ENCODE measurements at places on chromosomes 2 and 18.

- DNase-seq: no peak
These were observed 44.5 kb upstream of the C2orf74 start for GRCh38 chr2:61117534-61117933.

DNA sequence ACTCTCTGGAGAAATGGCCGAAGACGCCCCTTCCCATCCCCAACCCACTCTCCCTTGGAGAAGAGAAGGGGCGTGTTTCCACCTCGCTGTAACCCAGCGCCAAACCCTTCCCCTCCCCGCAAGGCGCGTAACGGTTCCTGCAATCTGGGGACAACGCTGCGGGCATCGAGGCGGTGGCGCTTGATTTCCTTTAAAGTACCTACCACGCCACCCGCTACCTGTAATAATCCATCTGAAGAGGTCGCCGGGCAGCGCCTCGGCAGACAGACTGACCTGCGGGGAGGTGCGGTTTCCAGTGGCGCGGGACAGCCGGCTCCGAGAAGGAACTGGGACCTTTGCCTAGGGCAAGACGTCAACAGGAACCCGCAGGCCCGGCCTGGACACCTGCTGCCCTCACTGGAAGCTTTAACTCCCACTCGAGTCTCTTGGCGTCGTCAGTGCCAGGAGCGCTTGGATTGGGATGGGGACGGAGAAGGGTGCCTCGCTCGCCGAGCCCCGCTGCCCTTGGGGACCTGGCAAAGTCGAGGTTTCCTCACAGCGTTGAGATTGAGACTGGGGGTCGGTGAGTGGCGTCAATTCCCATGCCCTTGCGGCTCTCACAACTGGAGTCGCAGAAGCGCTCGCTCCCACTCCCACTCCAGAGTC, at the start of gene CYP1B1:
Gene CYP1B1, minus strand, starts transcription at position 645 of the 645 bp plus-strand sequence. CDS start 763 bp downstream, outside the sequence.
- DNase-seq: no peak

GRCh38 chr2:9484533-9484932, 10.2 kb downstream of the IAH1 start:
- DNase-seq: no peak

DNA sequence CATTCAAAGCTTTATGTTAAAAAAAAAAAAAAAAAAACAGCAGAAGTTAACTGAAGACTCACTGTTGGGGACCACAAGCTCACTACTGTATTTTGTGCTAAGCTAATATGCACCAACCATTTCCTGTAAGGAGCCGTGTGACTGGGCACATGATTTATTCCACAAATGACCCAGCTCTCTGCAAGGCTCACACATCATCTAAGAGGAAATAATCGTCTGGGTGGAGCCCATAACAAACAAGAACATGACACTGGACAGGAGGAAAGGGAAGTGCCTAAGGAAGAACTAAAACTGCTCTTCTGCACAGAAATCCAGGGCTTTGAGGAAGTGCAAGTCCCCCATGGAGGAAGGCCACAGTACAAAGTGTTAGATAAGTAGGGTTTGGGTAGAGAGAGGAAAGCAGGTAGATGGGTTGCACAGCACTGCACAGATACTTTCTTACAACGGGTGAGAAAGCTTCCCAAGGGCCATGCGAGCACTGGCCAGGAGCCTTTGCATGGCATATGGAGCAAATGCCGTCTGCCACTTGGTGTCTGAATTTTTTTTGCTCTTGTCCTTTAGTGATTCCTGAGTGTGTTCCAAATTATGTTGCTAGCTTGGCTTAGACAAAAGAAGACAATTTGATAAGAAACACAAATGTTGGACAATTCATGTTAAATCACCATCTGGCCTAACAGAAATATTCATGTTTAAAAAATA, 24.4 kb downstream of the NFE2L2 start:
- DNase-seq: no peak

DNA sequence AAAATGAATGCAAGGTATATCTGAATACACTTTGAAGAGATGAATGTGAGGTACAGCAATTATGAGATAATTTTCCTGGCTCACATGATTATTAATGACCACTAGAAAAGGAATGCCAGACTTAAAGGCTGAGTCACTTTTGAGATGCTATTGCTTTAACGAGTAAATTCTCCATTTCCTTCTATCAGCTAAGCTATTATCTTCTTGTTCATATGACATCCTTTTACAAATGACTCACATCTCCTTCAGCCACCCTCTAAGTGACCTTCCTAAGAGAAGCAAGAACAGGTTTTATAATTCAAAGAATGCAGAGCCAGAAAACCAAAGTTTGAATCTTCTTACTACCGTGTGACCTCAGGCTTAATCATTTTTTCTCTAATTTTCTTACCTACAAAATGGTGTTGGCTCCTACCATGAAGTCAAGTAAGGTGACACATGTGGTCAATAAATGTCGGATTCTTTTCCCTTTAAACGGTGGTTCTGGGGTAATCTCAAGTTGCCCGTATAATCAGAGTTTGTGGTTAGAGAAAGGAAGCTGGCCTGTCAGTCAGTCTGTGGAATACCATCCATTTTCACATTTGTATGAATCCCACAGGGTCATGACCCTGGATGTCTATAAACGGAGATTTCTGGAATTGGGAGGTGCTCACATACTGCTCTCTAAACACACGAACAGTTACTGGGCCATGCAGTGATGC, 184.0 kb upstream of the PID1 start:
- DNase-seq: no peak

DNA sequence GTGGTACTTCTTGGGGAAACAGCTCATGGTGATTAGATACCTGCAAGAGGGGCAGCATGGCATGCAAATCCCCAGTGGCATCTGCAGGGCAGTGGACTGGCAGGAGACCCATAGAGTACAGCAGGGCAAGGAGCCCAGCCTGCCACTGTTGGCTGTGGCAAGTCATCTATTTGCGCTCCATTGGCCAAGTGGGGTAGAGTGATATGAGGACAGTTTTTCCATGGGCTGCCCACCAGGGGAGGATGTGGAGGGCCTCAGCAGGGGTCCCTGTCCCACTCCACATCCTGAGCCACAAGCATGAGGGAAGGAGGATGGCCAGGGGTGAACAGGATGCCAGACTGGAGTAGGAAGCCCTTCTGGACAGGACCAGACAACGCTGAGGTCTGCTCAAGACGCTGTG, 50.9 kb upstream of the OTOF start:
- DNase-seq: no peak

DNA sequence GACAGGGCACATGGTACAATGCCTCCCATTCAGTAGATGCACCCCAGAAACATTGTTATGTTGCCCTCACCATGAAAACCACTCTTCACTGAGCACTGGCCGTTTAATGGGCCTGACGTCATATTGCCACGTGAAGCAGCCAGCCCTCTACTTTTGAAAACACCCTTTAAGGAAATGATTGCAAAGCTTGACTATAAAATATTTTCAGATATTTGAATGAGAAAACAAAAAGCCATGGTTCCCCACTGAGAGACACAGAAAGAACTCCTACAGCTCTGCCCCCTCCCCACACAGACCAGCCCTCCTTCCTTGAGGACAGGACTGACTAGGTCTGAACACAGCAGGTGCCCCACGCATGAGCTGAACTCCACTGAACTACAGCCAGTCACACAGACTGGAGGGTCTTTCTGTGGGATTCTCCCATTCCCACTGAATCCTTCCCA, 349.1 kb downstream of the ANAPC1 start:
- DNase-seq: no peak

GRCh38 chr2:202643012-202643858, 8.5 kb downstream of the FAM117B start:
- no peak for DNase-seq

GRCh38 chr2:196256585-196256984, 85.2 kb upstream of the STK17B start:
- DNase-seq: no peak

DNA sequence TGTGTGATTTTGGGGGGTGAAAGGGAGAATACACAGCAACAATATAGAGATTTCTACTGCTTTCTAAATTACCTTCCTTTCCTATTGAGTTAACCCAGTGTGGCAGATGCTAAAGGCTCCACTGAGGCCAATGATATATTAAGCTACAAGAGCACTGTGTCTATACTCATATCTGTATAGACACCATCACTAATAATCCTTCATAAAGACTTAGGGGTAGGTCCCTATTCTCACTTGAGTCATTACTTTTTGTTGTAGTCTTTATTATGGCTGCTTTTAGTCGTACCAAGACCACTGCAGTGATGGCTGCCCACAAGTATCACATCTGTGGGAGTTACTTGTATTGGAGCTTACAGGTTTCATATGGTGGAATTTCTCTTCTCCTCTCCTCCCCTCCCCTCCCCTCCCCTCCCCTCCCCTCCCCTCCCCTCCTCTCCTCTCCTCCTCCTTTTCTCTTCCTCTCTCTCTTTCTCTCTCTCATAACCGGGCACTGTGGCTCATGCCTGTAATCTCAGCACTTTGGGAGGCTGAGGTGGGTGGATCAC, 637.6 kb downstream of the ADCYAP1 start:
- no peak for DNase-seq

GRCh38 chr18:79848579-79849327, 51.0 kb downstream of the KCNG2 start:
- DNase-seq: no peak

- DNase-seq: no peak
These were observed at the start of gene SLC19A3 for GRCh38 chr2:227717687-227718567. SLC19A3 (minus strand) TSS chr2:227718028; CDS start chr2:227702318, 15,710 bp downstream.

GRCh38 chr2:79219383-79219988, 59.9 kb upstream of the REG3A start:
- DNase-seq: no peak

GRCh38 chr2:141770530-141770929, 360.3 kb downstream of the LRP1B start:
- DNase-seq: no peak

GRCh38 chr2:182933629-182934028, 67.2 kb upstream of the FRZB start:
- no peak for DNase-seq

GRCh38 chr18:12315911-12316310, 7.9 kb downstream of the TUBB6 start:
- no peak for DNase-seq

GRCh38 chr2:97965116-97965515, 30.6 kb downstream of the TMEM131 start:
- no peak for DNase-seq

GRCh38 chr18:7735196-7735595, 168.1 kb downstream of the PTPRM start:
- no peak for DNase-seq

DNA sequence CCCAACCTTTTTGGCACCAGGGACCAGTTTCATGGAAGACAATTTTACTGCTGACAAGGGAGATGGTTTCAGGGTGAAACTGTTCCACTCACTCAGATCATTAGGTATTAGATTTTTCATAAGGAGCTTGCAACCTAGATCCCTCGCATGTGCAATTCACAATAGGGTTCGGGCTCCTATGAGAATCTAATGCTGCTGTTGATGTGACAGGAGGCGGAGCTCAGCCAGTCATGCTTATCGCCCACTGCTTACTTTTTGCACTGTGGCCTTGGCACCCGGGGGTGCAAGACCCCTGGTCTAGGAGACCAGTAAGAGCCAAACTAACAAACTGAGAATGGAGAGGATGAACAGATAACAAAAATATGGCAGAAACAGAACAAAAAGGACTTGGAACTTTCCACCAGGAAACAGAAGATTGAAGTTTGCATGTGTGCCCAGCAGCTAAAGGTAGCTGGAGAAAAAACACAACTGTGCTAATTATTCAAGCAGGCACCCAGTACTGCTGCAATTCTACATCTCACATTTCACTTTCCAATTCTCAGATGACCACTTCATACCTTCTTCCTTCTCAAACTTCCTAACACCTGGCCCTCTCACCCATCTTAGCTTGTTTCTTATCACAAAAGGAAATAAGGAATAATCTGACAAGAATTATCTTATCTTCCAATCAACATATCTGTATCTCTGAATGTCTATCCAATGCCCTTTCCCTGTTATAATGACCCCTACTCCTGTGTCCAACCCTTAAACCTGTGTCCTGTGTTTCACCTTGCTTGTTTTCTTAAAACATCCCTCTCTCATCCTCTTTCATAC, 24.8 kb downstream of the SP3 start:
- no peak for DNase-seq

DNA sequence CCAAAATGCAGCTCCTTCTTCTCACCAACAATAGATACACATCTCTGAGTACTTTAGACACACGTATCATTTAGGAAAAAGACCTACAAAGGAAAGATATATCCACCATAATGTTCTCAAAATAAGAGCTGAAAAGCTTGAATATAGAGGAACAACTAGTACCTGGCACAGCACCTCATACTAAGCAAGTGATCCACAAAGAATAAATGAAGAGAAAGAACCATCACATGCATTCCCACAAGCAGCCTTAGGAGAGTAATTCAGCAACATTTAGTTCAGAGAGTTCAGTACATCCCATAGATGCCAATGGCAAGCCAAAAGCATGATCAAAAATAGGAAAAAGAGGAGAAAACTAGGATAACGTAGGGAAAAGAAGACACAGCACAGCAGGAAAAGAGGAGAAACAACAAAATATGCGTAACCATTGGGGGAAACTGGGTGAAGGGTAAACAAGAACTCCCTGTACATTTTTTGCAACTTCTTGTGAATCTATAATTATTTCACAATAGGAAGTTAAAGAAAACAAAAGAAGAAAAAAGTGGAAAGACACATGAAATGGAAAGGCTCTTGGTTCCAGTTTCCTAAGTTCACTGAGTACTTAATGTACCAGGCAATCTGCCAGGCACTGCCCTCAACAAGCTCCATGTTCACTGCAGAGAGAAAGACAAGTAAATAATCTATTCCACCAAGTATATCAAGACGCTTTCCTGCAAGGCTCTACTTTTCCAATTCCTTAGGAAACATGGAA, 22.3 kb downstream of the CLASP1 start:
- no peak for DNase-seq

DNA sequence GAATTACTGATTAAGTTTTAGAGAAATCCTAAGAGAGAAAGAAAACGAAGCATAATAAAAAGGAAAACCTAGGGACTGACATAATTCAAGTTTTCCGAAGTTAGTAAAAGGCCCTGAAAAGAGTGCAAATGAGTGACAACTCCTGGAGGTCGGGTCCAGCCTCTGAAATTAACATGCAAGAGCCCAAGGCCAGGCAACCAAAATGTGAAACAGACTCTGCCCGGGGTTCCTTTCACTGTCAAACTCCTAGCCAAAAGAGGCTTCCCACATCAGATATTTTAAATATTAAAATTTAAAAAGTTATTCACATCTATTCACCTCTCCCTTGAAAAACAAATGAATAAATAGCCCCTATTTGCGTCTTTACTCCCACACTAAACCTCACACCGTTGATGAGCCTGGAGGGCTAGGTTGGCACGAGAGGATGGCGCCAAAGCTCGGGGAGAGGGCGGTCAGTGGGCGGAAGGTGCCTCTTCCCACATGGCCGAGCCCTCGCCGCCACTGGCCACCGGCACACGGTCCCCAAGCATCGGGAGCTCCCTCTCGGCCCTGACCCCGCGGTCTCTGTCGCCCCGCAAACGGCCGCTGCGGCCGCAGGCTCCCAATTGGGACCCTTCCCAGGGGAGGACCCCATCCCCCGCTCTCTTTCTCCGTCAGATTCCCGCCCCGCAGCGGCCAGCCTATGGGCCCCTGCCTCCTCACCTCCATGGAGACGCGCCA, 630 bp downstream of the PPM1G start:
- peak; percentile 16 for DNase-seq

- DNase-seq: no peak
These were observed 18.5 kb downstream of the PSTPIP2 start for GRCh38 chr18:46053368-46054095.

Data from stimulated activated CD8-positive, alpha-beta memory T cell treated with anti-CD3 and anti-CD28 coated beads, Interleukin-7, amount 100 ng/mL, for 4 hours (primary cell).